Bronchial epithelial cell (primary cell): ENCODE measurements at places on chromosomes 6 and 20. TPM values are rescaled to one million over a fixed set of nuclear protein-coding genes. Genes with fewer than 3 reads are reported as not detected.
A peak's percentile ranks its signal among the peaks of the same experiment; 100 is the strongest.

GRCh38 chr20:17935761-17936160 is 32.8 kb downstream of the SNX5 start:
- no peak for DNase-seq

- no peak for DNase-seq
Measured at GRCh38 chr6:25623879-25624278, 28.1 kb upstream of the SCGN start.

GRCh38 chr6:3862038-3862437 is 12.9 kb downstream of the FAM50B start:
- DNase-seq: no peak

GRCh38 chr6:146857980-146858347 is 259.2 kb downstream of the ADGB start:
- DNase-seq: no peak

DNA sequence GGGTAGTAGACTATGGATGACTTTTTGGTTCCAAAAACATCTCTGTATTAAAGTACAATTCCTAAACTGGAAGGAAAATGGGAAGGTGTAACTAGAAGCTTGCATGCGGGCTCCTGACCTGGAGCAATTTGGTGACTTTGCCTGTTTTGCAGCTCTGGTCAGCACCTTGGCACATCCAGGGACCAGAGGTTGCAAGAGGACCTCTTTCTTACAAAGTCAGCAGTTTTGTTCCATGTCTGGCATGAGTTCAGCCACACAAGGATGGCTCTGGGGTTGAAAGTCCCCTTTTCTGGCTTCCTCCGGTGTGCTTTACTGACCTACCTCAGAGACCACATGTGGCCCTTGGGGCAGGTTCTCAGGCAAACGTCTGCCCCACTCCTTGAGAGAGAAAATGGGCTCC is 22.7 kb upstream of the CD93 start:
- no peak for DNase-seq

- DNase-seq: no peak
Measured at GRCh38 chr6:87897013-87897412, 150.6 kb upstream of the SPACA1 start.

GRCh38 chr20:18639501-18639979 is 51.7 kb downstream of the DTD1 start:
- no peak for DNase-seq

DNA sequence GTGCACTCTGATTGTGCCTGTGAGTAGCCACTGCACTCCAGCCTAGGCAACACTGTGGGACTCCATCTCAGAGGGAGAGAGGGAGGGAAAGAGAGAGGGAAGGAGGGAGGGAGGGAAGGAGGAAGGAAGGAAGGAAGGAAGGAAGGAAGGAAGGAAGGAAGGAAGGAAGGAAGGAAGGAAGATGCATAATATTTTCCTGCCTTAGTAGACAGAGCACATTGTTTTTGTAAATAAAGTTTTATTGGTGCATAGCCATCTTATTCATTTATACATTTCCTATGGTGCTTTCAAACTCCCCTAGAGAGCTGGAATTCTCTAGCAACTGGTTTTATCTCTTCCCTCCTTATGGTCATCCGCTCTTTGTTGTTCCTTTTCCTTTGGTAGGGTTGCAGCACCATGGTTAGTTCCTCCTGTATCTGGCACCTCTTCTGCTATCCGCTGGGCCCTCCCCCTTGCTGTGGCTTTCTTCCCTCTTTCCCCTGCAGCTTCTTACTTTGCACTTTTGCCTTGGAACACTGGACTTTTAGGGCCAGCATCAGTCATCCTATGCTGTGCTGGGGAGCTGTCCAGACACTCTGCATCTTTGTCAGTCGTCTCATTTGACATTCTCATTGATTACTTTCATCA is 20.2 kb downstream of the GPR6 start:
- no peak for DNase-seq

GRCh38 chr6:47420394-47421371 is 56.9 kb upstream of the CD2AP start:
- peak; percentile 67 for DNase-seq

DNA sequence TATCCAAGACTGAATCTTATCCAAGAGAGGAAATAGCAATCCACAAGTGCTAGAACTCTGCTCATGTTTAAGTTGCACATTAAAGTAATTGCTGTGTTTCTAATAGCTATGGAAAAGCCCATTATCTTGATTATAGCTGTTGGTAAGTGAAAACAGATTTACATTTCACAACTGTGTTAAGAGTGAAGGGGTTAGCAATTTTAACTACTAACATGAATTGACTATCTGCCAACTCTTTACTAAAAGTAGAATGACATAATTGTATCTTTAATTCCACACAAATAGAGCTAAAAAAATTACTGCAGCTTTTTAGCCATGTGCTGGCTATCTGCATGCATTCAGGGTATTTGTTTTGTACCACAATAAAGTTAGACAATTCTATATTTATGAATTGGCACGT is 277.9 kb upstream of the IRAK1BP1 start:
- no peak for DNase-seq

- DNase-seq: no peak
Measured at GRCh38 chr6:145904391-145904790, 59.8 kb downstream of the SHPRH start.

- DNase-seq: no peak
Measured at GRCh38 chr6:137867685-137868509, 838 bp downstream of the TNFAIP3 start.

- DNase-seq: no peak
Measured at GRCh38 chr20:36304786-36305495, 1.2 kb upstream of the DLGAP4 start.

DNA sequence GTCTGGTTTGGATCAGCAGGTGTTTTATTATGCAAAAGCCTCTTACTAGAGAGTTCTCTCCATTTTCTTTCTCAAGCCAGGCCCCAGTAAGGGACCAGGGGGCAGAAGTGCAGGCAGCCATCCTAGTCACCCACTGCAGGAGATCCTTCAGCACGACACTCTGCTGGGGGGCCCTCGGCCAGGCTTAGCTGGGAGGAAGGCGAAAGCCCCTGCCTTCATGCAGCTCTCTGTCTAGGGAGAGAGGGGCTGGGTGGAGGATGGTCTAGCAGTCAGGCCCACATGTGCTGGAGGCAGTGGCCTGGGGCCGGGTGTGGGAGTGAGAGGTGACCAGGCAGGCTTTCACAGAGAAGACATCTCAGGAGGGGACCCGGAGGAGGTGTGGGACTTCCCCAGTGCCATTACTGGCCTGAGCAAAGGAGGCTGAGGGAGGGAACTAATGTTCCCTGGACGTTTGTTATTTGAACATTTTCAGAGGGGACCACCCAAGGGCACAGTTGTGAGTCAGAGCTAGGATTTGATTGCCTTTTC is 33.5 kb upstream of the VSTM2L start:
- no peak for DNase-seq

DNA sequence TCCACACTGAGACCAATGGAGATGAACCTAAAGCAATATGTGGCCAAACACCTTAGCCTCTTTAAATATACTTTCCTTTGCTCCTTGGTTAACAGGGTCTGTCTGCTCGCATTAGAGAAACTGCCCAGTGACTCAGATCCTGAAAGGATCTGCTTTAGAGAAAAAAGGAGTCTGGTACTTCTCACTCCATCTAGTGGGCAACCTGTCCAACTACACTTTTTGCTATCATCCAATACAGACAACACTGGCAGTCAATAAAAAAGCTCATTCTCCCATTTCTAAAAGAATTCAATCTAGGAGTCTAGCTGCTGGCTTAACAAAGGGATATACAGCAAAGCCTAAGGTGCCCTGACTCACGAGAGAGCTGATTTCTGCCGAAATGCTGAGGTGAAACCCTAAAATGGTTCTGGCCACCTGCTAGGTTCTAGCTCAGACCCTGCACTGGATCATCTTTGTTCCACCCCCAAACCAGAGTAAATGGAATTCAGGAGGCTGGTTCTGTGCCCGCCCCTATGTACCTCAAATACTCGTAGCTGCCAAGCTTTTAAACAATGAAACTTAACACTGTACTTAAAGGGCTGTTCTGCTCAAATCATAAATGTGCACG is 11.5 kb downstream of the GNL1 start:
- peak; percentile 70 for DNase-seq

- no peak for DNase-seq
Measured at GRCh38 chr20:4167261-4168021, 152.1 kb upstream of the RNF24 start.

GRCh38 chr6:42101186-42101657 is 41.2 kb downstream of the C6orf132 start:
- DNase-seq: peak; percentile 85

- DNase-seq: no peak
Measured at GRCh38 chr6:36333171-36333895, 3.4 kb downstream of the BNIP5 start.

DNA sequence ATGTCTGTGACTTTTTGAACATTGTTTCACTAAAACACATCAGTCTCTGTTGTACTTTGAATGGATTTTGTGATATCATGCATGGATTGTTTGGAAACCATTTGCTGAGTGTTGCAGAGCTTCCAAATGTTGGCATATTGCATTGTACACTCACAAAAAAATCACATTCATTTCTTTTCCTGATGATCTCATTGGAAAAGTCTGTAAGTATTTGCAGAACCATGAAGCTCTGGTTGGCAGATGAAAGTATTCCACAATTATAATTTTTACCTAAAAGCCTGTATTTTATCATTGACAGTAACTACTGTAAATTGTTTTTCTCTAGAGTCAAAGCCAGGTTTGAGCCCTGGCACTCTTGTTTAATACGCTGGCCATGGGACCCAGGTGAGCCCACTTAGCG is 42.1 kb downstream of the VAPB start:
- no peak for DNase-seq

DNA sequence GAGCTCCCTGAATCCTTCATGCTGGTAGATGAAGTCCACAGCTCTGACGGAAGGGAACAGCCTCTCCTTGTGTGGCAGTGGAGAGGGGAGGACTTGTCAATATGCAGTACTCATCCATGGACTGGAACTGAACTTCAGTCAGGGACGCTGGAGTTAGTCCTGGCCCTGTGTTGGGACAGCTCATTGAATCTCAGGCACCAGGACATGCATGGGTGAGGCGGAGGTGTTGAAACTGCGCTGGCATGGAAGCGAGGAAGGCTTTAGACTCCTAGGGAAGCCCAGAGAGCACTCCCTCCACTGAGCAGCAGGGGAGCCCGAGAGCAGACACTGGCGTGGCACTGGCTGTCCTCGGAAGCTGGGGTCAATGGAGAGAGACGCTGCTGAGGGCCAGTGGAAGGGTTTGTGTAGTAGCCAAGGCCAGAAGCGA is 161.3 kb upstream of the GGTLC1 start:
- no peak for DNase-seq

TMX4 gene
- total RNA-seq: 11.6 and 19.5 TPM in 2 replicates

HNF4A gene
- total RNA-seq: not detected in 2 replicates

ENPP1 gene
- total RNA-seq: under 0.01 and 0.26 TPM in 2 replicates

WFDC9 gene
- total RNA-seq: not detected in 2 replicates

EIF6 gene
- 226 and 370 TPM in 2 replicates for total RNA-seq

MAP3K5 gene
- total RNA-seq: 8.2 and 11.1 TPM in 2 replicates

SULF2 gene
- total RNA-seq: 25.3 and 31.6 TPM in 2 replicates

OLIG3 gene
- not detected in 2 replicates for total RNA-seq

ERVFRD-1 gene
- total RNA-seq: not detected in 2 replicates

CLIC5 gene
- not detected in 2 replicates for total RNA-seq

BIRC7 gene
- total RNA-seq: not detected in 2 replicates

DXO gene
- 8.4 and 12.2 TPM in 2 replicates for total RNA-seq

PGC gene
- total RNA-seq: not detected in 2 replicates

GNL1 gene
- 21.9 and 35.2 TPM in 2 replicates for total RNA-seq

NOTCH4 gene
- 0.26 and 0.38 TPM in 2 replicates for total RNA-seq
